Stimulated activated CD4-positive, alpha-beta T cell treated with anti-CD3 and anti-CD28 coated beads, Interleukin-1b, Interleukin-23, amount 100 ng/mL, for 48 hours (primary cell): ENCODE measurements at places on chromosomes 5 and 9.

DNA sequence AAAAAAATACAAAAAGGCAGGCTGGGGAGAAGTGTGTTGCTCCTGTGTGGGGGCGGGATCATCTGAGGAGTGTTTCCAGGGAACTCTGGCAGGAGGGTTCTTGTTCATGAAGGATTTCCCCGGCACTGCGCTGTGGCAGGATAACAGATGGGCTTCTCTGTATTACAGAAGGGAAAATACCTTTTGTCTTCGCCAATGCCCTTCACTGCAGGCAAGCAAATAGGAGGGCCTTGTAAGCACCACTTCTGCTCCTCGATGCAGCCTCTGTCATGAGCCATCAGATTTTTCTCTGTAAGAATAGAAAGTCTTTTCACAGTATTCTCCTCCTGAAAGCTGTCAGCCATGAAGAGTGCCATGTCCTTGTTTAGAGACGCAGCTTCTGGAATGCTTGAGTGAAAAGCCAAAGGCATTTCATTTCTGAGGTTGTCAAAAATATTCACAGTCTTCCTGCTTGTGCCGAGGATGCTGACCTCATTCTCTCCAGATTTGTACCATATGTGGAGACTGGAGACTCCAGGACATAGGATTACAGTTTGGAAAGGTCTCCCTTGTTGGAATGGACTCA is 294.0 kb downstream of the YTHDC2 start:
- DNase-seq: no peak

DNA sequence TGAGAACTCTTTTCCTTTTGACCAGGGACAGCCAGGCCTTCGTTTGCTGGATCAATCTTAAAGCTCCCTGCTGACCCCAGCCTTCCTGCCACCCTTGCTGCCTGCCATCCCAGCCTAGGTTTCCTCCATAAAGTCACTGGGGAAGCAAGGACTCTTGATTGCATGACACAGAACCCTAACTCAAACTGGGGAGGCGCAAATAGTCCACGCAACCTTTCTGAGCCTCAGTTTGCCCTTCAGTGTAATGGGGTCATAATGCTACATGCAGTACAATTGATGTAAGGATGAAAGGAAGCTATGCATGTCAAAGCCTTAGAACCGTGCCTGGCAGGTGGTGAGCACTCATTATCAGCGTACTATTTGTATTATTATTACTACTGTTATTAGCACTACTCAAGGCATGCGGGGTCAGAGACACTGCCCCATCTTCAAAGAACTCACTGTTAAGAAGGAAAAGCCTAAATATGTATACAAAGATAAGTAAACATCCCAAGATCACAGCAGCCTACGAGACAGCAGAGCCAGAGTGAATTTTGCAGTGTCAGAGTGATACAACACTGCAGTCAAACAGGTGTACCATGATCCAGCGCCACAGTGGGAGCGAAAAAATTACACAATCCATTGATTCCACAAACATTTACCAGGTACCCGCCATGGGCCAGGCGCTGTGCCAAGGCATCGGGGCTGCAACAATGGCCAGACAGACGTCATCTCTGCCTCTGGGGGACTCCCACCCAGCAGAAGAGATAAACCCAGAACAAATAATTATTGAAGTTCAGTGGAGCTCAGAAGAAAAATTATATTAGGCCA is 16.9 kb upstream of the CPLX2 start:
- no peak for DNase-seq

DNA sequence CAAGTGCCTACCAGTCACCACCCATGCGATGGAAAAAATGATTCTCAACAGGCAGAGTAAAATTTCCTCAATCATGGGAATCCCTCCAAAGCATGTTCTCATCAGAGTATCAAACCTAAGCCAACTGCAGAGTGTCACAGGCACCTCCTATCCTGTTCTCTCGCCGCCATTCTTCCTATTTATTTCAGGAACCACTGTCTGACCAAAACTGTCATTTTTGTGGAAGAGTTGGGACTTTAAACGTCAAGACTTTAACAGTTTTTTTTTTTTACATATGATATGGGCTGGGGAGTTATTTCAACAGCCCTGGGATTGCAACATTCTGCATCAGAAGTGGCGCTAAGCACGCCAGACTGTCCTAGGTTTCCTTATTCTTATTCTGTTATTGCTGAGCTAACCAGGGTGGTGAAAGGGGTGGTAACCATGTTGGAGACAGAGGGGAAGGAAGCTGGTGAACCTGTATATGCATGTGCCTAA is 29.5 kb downstream of the PFDN1 start:
- DNase-seq: no peak

- no peak for DNase-seq
These were observed 24.3 kb downstream of the SPAAR start for GRCh38 chr9:35933550-35934067.

DNA sequence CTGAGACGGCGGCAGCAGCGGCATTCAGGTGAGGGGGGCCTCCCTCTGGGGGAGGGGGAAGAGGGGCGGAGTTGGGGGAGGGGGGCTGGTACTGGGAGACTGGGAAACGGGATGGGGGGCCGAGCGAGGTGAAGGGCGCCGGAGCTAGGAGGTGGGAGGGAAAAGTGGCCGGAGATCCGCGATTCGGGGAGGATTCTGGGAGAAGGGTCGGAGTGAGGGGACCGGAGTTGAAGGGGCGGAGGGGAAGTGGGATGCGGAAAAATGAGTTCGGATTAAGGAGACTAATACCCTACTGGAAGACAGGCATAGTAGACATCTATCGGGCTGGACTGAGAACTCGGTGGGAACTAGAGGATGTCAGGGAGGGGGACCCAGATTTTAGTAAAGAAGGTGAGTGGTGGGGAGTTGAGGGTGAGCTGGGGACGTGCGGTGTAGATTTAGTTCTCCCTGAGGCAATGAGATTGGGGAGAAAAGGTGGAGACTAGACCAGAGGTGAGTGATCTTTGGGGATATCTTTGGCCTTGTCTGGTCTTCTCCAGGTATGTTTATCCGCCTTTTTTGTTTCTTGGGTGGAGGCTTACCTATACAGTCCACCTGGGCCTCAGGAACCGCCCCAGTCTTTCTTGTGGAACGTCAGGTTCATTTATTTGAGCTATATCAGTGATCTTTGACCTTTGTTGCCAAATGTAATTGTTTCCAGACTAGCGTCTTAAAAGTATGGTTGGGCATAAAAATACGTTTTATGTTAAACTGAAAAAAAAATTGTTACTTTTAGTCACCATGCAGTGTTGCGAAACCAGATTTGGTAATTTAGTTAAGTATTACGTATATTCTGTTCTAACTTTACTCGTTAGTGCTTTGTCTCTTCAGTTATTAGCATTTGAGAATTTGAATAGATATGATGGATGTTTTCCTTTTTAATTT is 632 bp downstream of the UBAP1 start:
- DNase-seq: no peak

GRCh38 chr5:35921930-35922329 is 16.5 kb downstream of the CAPSL start:
- DNase-seq: no peak
